ENCODE measurements at places on chromosomes 16 and 17.

DNA sequence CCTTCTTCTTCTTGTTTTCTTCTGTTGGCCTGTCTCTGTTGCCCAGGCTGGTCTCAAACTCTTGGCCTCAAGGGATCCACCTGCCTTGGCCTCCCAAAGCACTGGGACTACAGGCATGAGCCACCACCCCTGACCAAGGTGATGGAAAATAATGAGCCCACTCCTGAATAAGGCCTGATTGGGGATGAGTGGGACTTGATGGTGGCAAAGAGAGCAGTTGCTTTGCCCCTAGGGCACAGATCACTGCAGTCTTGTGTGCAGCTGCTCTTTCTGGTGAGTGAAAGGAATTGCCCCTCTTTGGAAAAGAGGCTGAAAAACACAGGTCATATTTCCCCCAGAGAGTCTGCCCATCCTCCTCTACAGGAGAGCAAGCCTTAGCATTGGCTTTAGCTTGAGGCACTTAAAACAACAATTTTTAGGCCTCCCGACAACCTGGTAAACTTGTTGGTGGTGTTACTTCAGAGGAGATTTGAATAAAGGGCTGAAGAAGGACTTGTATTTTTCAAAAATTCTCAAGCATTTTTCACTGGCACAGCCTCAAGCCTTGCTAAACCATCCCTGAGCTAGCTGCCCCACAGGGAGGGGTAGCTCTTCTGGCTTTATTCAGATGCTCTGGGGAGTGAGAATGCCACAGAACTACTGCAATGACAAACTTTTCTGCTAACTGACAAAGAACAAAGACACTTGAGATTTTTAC lies 6.1 kb upstream of the PDP2 start:
- DNase-seq, result peak; percentile 29

DNA sequence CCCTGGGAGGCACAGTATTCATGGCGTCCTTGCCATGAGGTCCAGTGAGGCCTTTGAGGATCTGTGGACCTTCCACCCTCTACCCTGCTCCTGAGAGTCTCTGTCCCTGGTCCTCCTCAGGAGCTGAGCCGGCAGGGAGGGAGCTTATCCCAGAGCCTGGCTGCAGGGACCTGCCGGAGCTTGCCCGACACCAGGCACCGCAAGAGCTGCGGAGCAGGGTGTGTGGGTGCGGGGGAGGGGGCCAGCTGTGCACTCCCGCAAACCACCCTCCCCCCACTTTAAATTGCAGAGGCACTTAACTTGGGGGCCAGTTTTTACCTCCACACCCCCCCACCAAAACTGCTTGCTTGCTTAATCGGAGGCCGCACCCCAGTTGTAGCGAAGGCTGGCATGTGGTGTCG lies 609 bp upstream of the ZNF750 start:
- DNase-seq, result no peak

DNA sequence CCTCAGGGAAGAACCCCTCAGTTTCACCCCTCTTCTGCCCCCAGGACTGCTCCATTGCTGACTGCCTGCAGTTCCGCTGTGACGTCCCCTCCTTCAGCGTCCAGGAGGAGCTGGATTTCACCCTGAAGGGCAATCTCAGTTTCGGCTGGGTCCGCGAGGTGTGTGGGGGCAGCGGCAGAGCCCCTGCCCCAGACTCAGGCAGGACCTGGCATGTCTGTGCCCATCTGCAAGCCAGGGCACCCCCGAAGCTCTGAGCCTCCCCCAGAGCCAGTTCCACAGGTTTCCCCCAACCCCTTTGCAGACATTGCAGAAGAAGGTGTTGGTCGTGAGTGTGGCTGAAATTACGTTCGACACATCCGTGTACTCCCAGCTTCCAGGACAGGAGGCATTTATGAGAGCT lies 4.4 kb downstream of the COX6A2 start:
- no peak for DNase-seq

DNA sequence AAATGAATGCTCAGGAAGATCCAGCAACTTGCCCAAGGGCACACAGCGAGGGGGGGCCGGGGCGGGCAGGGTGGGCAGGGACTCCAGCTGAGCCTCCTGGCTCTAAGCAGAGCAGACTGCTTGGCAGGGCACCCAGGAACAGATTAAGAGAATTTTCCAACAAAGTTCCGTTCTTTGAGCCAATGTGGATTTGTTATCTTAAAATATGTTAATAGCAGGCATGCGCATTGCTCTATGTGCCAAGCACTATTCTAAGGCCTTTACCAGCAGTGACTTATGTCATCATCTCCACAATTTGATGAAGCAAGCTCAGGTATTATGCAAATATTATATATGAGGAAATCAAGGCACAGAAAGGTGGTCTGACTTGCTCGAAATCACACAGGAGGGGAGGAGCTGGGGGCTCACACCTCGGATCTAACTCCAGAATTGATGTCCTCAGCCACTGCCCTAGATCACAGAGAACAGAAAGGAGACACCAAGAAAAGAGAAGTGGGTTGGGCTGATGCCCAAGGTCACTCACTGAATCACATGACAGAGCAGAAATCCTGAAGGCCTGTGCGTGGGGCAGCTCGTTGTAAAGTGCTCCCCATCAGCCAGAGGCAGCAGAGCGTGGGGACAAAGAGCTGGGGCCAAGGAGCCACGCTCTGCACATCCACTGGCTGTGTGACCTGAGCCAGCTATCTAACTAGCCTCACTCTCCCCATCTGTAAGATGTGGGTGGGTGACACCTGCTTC lies 23.2 kb upstream of the MEAK7 start:
- DNase-seq, result no peak

- no peak for DNase-seq
Measured at GRCh38 chr17:78105101-78105500, 23.5 kb downstream of the TMC6 start.

DNA sequence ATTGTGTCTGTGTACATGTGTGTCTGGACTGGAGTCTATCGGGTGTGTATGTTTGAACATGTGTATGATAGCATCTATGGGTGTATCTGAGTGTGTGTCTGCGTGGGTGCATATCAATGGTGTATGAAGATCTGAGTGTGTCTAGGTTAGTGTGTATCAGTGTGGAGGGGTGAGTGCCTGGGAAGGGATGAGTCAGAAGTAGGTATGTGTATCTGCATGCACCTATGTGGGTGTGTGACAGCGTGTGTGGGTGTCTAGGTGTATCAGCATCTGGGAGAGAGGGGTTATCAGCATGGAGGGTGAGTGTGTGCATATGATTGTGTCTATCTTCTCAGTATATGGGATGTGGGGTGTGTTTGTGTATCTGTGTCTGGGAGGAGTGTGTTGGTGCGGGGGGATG lies 58.2 kb upstream of the LHX1 start:
- DNase-seq, result no peak

- DNase-seq, result no peak
Measured at GRCh38 chr16:14121142-14121541, 50.0 kb downstream of the MRTFB start.

GRCh38 chr16:54821731-54822130 lies 108.9 kb upstream of the IRX5 start:
- no peak for DNase-seq

DNA sequence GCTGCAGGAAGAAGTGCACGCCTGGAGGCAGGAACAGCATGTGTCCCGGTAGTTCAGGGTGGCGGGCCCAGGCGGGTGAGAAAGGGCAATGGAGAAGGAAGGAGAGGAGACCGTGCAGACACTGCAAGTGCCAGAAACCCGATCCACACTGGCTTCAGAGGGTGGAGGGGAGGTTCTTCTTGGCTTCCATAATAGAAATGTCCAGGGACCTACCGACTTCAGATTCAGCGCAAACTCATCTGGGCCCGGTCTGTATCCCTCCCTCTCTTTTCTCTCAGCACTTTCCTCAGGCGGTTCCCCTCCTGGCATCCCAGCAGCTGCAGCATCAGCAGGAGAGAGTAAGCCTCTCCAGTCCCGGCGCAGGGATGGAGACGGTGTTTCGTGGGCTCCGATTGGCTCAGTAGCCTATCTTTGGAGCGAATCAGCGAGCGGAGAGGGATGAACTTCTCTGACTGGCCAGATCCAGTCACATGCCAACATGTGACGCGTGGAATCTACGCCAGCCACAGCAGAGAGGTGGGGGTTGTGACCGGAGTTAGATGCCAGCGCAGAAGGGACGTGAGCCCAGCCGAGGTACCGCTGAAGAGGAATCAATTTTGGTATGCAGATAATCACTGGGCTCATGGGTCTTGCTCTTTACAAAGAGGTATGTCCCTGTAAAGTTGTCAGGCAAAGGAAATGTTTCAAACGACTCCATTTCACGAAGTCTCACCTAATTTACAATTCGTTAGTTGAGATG lies 1.9 kb upstream of the PRPSAP2 start:
- DNase-seq, result peak; percentile 96

DNA sequence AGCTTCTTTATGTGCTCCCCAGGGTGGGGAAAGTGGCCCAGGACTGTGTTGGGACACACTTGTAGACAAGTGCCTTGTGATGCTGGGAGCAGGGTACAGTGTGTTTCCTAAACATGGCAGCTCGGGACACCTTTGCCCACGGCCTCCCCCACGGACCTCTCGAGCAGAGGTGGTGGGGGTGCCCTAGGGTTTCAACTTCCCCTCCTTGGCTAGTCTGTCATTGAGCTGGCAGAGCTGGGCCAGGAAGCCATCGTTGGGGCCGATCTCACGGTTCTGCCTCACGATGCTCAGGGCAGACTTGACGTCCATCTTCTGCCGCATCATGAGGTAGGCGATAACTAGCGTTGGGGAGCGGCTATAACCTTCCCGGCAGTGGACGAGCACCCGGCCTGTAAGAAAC lies 9.4 kb downstream of the DUSP3 start:
- DNase-seq, result no peak

GRCh38 chr17:33572615-33573014 lies 279.5 kb upstream of the ASIC2 start:
- DNase-seq, result no peak

- no peak for DNase-seq
Measured at GRCh38 chr16:65312071-65312470, 190.2 kb upstream of the CDH11 start.

DNA sequence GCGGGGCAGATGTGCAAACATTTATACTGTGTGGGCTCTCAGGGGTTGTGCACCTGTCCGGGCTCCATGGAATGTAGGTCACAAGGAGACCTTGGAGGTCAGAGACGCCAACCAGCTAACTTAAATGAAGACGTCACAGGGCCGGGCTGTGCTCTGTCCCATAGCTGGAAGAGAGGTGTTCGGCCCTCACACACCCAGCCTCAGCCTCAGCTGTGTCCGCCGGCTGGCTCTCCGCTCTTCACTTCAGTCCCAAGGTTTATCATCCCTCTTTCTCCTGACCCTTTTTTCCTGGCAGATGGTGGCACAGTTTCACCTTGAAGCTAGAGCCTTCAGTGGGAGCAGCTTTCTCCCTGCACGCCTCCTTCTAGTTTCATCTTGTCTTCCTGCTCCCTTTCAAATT lies 6.0 kb upstream of the RBFOX3 start:
- no peak for DNase-seq

GRCh38 chr16:31090540-31090939 lies 1.8 kb upstream of the PRSS53 start:
- no peak for DNase-seq

- no peak for DNase-seq
Measured at GRCh38 chr16:15581127-15581815, 61.7 kb downstream of the MARF1 start.

- DNase-seq, result no peak
Measured at GRCh38 chr17:33131620-33132019, 140.0 kb downstream of the SPACA3 start.

DNA sequence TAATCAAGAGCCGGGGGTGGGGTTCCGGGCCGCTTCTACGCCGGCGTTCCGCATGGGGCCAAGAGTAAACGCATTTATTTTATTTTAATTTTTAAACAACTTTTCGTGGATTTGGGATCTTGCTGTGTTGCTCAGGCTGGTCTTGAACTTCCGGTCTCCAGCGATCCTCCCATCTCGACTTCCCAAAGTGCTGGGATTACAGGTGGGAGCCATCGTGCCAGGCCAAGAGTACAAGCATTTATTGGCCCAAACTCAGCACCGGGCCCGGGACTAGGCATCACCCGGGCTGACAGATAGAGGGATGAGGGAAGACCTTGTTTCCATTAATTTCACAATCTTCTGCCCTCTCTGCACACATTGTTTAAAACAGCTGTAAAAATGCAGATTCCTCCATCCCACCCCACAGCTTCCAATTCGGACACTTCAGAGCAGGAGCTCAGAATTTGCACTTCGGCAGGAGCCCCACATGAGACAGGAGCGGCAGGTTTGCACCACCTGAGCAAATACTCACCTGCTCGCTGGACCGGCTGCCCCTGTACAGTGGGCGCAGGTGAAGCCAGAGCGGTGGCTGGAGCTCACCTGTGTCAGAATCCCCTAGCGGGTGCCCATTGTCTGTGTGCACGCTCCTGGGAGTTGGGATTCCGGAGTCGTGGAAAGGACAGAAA lies 663 bp upstream of the GINS2 start:
- DNase-seq, result no peak

GRCh38 chr16:9837481-9837880 lies 344.7 kb downstream of the GRIN2A start:
- no peak for DNase-seq

GRCh38 chr16:67198238-67198734 lies 645 bp upstream of the ELMO3 start:
- DNase-seq, result peak; percentile 46

DNA sequence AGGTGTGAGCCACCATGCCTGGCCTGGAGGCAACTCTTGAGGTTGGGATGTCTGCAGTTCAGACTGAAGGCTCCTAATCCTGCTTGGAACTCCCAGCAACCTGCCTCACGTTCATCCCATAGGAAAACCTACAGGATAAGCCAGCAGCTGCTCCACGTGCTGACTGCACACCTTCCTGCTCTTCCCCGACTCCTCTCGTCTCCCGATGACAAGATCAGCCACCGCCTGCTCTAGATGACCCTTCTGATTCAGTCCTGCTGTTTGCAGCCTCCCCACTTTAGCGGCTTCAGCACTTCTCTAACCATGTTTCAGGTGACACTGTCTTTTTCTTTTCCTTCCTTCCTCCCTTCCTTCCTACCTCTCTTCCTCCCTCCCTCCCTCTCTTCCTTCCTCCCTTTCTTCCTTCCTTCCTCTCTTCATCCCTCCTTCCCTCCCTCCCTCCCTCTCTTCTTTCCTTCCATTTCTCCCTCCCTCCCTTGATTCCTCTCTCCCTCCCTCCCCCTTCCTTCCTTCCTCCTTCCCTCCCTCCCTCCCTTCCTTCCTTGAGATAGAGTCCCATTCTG lies 61.8 kb downstream of the EMP2 start:
- no peak for DNase-seq

GRCh38 chr17:70709596-70709995 lies 540.3 kb downstream of the KCNJ2 start:
- no peak for DNase-seq

DNA sequence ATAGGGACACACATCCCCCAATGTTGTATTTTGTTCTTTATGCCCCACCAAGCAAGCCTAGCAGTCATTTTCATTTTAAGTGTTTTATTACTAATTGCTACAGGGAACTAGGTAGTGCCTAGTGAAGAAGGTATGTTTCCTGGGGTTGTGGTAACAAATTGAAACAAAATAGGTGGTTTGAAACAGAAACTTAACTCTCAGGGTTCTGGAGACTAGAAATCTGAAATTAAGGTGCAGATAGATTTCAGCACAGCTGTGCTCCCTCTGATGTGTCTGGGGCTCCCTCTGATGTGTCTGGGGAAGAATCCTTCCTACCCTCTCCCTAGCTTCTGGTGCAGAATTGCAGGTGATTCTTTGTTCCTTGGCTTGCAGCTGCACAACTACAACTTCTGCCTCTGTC lies 390.1 kb downstream of the ZFHX3 start:
- DNase-seq, result no peak

Data from NCI-H1436 (cell line).